Cardiac muscle cell (in vitro differentiated cells and primary cell): ENCODE measurements at places on chromosomes 4 and X. TPM values are rescaled to one million over a fixed set of nuclear protein-coding genes. Genes with fewer than 3 reads are reported as not detected.

The PRRG1 gene
- total RNA-seq: 13.4 and 13.8 TPM in 2 replicates

The MID1 gene
- 41.2 and 63.9 TPM in 2 replicates for total RNA-seq

The NAT8L gene
- total RNA-seq: 14.6 and 20.9 TPM in 2 replicates

The HAND2 gene
- 352 and 607 TPM in 2 replicates for total RNA-seq

The RHOXF1 gene
- 0.42 and 2.8 TPM in 2 replicates for total RNA-seq

The RNF150 gene
- total RNA-seq: 31.3 and 57.4 TPM in 2 replicates

The LRRC66 gene
- total RNA-seq: 1.3 and 2.7 TPM in 2 replicates

The EXOC1L gene
- total RNA-seq: not detected in 2 replicates

The P2RY8 gene
- not detected in 2 replicates for total RNA-seq

The CSAG1 gene
- not detected in 2 replicates for total RNA-seq

The ADAM29 gene
- not detected in 2 replicates for total RNA-seq

The SFRP2 gene
- 0.30 and 1.7 TPM in 2 replicates for total RNA-seq

The SPATA4 gene
- 0.07 and 0.63 TPM in 2 replicates for total RNA-seq

The C4orf51 gene
- not detected in 2 replicates for total RNA-seq

The NCBP2L gene
- 0.11 TPM in 1 of 2 replicates, not detected in the other for total RNA-seq

The MAP7D2 gene
- 0.04 and 0.36 TPM in 2 replicates for total RNA-seq

The PLAC1 gene
- 0.99 and 1.2 TPM in 2 replicates for total RNA-seq

The CXCL3 gene
- total RNA-seq: not detected in 2 replicates
